ENCODE measurements at places on chromosomes 5 and 9.

DNA sequence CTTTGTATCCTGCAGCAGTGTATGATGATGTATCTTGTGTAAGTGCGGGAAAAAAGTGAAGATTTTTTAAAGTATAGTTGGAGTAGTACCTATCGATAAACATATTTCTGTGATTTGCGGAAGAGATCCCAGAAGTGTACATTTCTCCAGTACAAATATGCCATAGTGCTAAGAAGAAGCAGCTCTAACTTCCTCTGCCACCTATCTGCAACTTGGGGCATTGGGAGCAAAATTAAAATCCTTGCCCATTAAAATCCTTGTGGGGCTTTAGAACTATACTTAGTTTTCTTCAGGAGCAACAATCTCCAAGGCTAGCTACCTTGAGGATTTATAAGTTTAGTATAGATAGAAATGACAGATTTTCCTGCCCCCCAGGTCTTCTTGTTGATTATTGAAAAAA lies 123.7 kb downstream of the VCAN start:
- no peak for DNase-seq

DNA sequence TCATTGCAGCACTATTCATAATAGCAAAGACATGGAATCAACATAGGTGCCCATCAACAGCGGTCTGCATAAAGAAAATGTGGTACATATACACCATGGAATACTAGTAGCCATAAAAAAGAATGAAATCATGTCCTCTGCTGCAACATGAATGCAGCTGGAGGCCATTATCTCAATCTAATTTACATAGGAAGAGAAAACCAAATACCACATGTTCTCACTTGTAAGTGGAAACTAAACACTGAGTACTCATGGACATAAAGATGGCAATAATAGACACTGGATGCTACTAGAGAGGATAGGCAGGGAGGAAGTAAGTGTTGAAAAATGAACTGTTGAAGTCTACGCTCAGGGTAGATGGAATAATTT lies 203.9 kb upstream of the CDH9 start:
- DNase-seq = no peak

DNA sequence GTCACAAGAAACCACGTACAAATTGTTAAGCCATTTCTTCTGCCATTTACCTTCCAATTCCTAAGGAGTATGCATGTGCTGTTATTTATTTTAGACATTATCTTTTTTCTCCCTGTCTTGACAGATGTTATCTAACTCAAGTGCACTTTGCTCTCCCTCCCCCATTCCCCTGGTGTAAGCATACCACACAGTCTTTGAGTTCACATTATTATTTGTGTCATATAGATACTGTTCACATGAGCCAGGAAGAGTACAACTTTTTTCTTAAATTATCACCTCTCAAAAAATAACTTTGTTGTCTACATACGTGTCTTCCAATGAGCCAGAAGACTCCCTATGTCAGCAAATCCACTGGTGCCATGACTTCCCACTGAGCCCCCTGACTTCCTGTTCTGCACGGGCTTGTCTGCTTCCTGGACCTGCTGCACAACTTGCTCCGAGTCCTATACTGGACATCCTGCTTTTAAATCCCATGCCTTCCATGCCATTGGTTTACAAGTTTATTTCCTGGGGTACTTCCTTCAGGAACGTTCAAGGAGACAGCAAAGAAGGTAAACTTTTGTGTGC lies 19.9 kb upstream of the FAM120A start:
- no peak for DNase-seq

GRCh38 chr5:141570655-141571054 lies 48.1 kb downstream of the DIAPH1 start:
- no peak for DNase-seq

DNA sequence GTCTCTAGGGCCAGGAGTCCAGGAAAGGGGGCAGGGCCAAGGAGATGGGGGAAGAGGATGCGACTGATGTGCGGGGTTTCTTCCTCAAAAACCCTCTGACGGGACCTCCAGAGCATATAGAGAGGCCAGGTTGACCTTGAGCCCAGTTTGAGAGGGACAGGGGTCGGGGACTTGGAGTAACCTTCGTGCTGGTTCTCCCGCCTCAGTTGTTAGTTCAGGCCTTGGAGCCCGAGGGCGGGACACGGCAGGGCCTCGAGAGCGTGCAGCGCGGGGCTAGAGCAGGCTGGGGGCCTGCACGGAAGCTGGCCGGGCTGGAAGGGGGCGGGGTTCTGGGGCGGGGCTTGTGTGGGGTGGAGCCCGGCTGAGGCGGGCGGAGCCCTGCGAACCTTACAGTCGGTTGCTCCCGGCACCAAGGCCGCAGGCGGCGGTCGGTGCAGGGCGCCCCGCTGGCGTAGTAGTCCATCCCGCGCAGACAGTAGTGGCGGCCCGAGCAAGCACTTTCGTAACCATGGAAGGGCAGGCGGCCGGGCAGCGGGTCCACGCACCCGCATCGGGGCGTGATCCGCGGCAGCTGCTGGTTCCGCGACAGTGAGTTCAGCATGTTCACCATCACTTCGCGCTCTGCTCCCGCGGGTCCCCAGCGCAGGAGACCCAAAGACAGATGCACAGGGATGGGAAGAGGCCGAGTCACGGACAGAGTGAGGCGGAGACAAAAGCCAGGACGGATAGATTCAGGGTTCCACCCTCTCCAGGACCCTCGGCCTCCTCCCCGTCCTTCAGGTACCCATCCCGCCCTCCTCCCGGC lies 4.0 kb upstream of the MYORG start:
- DNase-seq = peak; percentile 63

- DNase-seq = no peak
These were observed 14.3 kb downstream of the CDC42SE2 start for GRCh38 chr5:131277875-131278740.

DNA sequence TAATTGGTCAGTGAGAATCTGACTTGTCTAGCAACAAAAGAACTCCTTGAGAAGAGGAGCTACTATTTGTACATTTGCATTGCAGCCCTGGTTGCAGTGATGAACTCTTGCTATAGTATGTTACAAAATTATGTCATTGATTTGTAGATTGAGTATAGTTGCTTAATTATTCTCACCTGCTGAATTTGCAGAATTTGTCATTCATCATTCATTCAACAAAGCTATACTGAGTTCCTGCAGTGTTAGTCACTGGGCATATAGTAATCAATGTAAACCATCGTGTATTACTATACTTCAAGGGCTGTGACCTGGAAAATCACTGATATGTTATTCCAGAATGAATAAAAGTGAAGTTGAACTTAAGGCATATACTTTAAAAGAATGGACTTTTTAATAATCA lies 50.1 kb downstream of the SLC1A3 start:
- no peak for DNase-seq

Measured in activated CD8-positive, alpha-beta memory T cell treated with anti-CD3 and anti-CD28 coated beads for 4 hours (primary cell).